ENCODE measurements at places on chromosomes 12 and 14.

- peak; percentile 51 for DNase-seq
These were observed 9.4 kb downstream of the LHX5 start for GRCh38 chr12:113462117-113462774.

DNA sequence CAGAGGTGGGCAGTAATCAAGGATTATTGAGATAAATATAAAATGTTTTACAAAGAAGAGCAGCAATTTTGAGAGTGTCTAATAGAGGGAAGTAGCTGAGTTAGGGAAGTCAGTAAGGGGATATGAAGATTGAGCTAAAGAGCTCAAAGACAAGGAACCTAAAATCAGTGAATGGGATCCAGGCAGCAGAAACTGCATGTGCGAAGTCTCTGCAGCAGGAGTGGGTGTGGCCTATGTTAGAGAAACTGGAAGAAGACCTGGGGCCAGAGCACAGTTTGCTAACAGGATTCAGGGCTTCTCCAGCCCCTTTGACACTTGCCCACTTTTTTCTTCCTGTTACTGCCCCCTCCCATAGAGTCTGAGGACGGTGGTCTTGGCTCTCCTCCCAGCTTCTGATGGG, 36.3 kb upstream of the PLXNC1 start:
- no peak for DNase-seq

GRCh38 chr14:34336501-34336900, 125.5 kb downstream of the SPTSSA start:
- DNase-seq: no peak

DNA sequence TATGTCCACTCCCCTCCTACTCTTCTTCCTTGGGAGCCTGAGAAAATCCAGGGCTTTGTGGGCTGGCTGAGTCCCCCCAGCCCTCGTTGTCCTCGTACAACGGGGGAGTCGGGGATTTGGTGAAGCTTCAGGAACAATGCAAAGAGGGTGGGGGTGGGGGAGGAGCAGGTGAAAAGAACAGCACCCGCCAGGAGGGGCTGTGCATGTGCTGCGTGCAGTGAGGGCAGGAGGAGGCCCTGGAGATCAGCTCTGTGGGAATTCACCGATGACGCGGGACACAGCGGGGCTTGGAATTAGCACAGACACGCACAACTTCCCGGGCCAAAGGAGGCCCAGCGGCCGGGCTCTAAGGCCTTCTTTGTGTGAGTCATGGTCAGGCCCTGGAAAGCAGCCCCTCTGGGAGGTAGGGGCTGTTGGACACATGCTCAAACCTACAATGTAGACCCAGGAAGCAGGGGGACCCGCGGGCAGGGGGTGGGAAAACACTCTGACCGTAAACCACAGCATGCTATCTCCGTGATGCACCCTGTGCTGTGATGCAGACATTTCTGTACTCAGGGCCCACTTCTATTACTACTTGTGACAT, 32.8 kb downstream of the RBM19 start:
- no peak for DNase-seq

DNA sequence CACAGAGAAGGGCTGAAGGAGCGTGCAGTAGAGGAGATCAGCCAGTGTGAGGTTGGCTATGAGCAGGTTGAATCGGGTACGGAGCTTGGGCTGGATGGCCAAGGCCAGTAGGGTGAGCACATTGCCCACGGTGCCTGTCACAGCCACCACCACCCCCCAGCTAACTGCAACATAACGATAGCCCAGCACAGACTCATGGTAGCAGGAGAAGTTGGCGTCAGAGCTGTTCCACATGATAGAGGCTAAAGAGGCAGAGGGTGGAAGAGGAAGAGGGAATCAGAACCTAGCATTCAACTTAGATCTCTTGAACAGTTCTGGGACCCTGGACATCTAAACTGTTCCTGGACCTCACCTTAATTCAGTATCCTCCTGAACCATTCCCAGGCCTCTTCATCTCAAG, 668 bp downstream of the GPR84 start:
- DNase-seq: no peak

DNA sequence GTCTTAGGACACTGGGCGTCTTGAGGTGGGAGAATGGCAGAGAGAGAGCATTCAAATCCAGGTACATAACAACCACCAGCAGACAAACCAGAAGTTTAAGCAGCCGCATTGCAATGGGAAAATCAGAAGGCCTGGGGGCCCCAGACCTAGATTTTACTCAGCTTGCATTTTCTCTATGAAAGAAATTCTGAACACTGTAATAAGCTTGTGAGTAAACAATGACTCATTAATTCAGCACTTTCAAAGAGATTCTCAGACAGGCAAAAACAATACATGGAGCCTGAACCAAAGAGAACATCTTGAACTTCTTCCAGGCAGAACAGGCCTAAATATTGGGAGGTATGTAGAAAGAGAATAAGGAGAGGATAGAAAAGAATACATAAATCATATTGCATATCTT, 69.8 kb upstream of the IFNG-AS1 start:
- no peak for DNase-seq

DNA sequence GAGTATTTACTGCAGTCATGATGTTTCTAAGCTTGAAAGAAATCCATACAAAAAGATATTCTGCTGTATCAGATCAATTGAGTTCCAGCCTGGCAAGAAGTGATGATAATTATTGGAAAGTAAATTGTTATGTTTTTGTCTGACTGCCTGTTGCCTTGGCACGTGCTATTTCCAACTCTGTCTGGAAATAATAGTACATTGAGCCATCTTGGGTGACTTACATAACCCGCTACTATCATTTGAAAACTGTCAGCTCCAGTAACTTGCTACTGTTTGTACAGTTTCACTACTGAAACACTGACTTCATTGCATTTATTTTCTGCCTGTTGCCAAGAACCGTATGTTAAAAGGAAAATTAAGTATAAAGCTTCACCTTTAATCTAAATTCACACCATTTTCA, 318.6 kb downstream of the ITPR2 start:
- no peak for DNase-seq

- DNase-seq: no peak
These were observed 284.0 kb downstream of the PRKD1 start for GRCh38 chr14:29643433-29644211.

DNA sequence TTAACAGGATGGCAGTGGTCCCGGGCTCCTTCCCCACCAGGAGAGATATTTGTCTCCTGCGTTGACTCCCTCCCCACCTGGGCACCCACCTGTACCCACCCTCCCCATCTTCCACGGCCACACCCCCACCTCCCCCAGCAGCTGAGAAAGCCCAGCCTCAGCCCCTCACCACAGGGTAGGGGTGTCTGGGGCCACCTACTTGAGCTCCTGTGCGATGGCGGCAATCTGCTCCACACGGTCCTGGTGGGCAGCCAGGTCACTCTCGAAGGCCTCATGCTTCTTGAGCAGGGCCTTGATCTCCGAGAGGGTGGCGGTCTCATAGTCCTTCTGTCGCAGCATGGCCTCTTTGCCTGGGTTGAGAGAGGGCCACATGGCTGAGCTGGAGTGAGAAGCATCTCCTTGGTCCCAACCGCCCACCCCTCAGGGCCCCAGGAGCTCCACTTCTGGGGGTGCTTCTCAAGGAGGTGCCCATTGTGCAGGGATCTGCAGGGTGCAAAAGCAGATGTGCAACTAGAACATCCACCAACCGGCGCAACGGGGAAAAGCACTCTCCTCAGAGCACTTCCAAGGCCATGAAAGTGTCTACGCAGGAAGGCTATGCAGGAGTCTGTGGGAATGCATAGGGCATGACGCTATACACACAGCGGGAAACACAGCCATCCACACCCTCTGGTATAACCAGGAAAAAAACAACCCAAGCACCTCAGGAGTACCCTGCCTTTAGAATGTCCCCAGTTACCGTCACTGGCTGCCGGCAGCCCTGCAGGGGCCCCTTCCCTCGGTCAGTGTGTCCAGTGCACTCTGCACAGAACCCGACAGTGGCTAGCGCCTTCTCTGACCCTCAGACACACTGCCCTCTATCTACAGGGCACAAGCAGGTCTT, 92.6 kb upstream of the ZFP36L1 start:
- no peak for DNase-seq

DNA sequence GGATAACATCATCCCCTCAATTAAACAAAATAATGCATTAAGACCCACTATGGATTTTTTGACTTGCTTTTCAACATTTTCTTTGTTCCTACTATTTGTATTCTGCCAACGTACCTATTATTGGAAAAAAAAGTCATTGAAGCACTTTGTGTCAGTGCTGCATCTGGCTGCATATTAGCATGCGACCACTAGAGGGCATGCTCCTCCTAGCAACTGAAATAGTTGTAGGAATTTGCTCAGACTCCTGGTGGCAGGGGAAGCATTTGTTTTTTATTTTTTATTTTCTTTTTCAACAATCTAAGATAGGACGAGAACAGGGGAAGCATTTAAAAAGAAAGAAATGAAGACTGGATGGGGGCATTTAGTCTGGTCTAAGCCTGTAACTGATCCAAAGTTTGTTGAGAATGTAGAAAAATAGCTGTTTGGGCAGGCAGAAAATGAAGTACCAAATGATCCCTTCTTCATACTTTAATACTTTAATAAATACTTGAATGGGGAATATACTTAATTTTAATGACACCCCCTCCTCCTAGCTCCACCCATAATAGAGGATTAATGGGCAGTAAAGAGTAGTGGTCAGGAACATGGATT, 14.5 kb upstream of the CLEC4A start:
- peak; percentile 67 for DNase-seq

DNA sequence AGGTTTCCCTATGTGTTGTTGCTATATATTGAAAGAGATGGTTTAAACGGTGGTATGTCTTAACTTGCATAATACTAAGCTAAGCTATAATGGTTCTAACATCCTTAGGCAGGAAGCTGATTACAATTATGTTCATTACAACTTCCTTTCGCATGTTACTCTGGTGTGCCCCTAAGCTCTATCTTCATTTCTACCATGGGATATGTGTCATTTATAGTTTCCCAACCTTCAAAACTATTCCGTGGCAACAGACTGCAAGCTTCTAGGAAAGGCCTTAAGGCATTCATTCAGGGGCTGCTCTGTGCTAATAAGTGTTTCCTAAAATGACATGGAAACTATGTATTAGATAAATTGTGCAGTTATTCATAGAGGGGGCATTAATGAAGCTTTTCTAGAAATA, 294.6 kb downstream of the GXYLT1 start:
- DNase-seq: no peak

- DNase-seq: no peak
These were observed 1074.6 kb downstream of the FLRT2 start for GRCh38 chr14:86604561-86604960.

- no peak for DNase-seq
These were observed 426.8 kb downstream of the VRK1 start for GRCh38 chr14:97224016-97224415.

DNA sequence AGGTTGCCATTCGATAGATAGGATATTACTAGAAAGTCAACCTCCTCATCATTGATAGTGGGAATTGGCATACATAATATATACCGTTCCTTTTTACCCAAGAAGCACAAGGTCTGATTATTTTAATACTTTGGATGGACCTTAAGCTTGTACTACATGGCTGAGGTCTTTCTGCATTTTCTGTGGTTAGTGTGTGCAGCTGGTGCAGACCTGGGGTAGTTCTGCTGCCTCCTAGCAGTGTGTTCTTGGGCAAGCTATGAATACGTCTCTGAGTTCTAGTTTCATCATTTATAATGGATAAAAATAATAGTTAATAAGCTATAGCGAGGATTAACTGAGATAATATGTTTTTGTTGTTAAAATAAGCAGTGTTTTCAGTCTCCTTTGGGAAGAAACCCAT, 2.2 kb downstream of the ZDHHC17 start:
- no peak for DNase-seq

DNA sequence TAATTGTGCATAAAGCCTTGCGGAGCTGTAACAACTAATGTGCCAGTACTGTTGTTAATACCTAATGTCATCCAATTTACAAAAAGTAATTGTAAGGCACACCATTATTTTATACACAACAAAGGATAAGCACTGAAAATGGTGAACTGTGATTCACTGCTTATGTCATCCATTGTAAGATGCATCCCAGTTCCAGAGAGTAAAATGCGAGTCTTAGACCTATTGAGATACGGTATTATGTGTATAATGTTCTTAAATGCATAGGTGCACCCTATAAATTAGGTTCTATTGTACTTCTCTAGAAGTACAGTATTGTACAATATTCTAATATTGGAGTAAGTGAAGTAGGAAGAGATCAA, 406 bp downstream of the PARP2 start:
- DNase-seq: no peak

GRCh38 chr14:65228436-65228835, 126.1 kb upstream of the MAX start:
- no peak for DNase-seq

DNA sequence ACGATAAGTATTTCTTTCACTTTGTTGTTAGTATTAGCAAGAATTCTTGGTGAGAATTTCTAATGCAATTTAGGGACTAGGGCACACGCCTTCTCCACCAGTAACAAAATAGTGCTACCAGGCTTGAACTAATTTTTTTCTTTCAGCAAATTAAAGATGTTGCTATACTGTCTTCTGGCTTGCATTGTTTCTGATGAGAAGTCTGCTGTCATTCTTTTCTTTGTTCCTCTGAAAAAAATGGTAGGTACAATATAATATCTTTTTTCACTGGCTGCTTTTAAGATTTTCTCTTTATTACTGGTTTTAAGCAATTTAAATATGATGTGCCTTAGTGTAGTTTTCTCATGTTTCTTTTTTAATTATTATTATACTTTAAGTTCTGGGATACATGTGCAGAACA, 171.2 kb downstream of the PCNX1 start:
- DNase-seq: no peak

- no peak for DNase-seq
These were observed 152.3 kb upstream of the DAAM1 start for GRCh38 chr14:59036134-59036533.

DNA sequence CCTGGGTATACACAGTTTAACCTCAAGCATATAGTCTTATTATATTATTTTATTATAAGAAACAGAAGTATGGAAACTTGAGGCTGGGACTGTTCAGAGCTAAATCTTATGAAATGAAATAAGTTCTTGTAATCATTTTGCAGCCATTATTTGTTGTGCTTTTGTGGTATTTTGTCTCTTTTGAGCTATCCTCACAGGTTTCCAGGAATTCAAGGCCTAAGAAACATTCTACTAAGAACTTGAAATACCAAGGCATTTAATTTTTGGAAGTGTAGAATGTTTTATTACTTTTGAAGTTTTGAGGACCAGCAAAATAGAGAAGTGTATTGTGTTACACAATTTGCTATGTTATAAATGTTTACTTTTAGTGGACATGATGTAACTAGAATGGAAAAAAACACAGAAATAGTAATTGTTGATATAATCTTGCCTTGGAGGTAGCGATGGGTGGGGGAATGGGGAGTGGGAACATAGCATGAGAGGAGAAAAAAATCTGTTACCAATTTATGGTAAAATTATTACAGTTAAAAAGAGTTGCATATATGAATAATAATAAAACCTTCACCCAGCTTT, 81.7 kb downstream of the CRADD start:
- no peak for DNase-seq

GRCh38 chr12:121085506-121086353, 46.7 kb upstream of the OASL start:
- no peak for DNase-seq

GRCh38 chr12:80269803-80270552, 170.6 kb downstream of the OTOGL start:
- no peak for DNase-seq

GRCh38 chr12:124282287-124282686, 12.6 kb upstream of the RFLNA start:
- no peak for DNase-seq

- no peak for DNase-seq
These were observed 577.5 kb downstream of the ALG10 start for GRCh38 chr12:34599530-34600513.

GRCh38 chr14:36241183-36241582, 64.7 kb upstream of the PTCSC3 start:
- DNase-seq: no peak

GRCh38 chr12:131133994-131134393, 180.3 kb downstream of the ADGRD1 start:
- DNase-seq: no peak

Data from activated CD4-positive, alpha-beta T cell treated with anti-CD3 and anti-CD28 coated beads, Interleukin-2, amount 50 U/mL, for 24 hours (primary cell).